ENCODE measurements at places on chromosomes 7 and 10.

DNA sequence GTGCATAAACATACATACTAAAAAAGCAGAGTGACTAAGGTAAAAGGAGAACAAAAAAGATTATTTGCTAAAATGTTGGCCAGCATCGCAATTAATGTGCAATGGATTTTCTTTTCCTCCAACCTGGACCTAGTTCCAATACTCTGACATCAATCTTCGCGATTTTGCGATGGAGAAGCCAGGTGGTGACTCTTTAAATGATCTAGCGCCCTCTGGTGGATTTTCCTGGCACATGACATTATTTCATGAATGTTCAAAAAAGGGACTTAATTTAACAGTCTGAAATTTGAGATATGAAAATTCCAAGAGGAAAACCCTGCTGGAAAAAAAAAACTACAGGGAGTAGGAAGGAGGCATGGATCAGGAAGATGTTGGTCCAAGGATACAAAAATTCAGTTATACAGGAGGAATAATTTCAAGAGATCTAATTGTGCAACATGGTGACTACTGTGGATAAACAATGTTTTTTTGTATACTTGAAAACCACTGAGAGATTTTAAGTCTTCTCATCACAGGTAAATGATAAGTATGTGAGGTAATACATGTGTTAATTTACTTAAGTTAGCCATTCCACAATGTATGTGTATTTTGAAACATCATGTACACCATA lies 4.3 kb upstream of the KCNMA1 start:
- peak; percentile 76 for DNase-seq

DNA sequence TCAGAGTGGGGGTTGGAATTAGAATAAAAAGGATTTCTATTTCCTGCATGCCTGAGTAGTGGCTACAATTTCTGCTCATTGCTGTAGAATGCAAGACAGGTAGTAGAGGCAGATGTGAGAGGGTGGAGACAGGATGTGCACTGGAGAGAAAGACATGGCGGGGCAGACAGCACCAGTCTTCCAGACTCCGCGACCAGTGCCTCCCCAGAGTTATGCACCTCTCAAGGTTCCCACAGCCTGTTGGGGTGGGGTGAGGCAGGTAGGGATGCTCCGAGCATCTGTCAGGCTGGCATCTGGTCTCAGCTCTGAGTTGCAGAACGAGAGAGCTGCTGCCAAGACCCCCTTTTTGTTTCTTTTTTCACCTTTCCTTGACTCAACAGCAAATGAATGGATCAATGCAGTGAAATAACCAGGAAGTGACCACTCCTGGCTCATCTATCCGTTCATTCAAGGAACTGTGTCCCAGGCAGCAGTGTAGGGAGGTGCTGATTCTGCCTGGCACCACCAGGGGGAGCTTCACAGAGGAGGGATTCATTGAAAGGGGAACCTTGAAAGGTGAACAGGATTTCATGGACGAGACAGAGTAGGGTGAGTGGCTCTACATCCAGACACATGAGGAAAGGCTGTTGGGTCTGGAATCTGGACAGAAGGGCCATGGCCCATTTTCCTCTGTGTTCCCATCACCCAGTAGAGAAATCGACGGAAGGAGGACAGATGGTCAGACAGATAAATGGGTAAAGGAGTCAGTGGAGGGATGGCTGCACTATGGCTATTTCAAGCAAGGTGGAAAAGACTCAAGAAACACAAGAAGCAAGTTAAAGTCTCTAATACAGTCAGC lies 17.2 kb upstream of the SLC18A3 start:
- DNase-seq: peak; percentile 65

- no peak for DNase-seq
Observed at GRCh38 chr10:126734967-126735366, 64.5 kb upstream of the C10orf90 start.

GRCh38 chr10:33858326-33858725 lies 523.9 kb upstream of the NRP1 start:
- DNase-seq: no peak

DNA sequence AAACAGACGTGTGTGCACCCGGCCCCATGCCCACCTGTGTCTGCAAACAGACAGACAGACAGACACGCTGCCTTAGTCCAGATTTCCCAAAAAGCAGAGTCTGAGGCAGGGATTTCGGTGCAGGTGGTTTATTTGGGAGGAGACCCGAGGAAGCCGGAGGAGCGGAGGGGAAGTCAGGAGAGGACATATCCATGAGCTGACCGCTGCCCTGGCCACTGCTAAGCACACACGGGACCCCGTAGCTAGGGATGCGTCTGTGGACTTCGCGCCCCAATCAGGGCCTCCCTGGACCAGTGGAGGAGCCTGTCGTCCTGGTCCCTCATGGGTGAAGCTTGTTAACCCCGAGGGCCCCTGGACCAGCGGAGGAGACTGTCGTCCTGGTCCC lies 47.6 kb downstream of the FOXL3 start:
- no peak for DNase-seq

DNA sequence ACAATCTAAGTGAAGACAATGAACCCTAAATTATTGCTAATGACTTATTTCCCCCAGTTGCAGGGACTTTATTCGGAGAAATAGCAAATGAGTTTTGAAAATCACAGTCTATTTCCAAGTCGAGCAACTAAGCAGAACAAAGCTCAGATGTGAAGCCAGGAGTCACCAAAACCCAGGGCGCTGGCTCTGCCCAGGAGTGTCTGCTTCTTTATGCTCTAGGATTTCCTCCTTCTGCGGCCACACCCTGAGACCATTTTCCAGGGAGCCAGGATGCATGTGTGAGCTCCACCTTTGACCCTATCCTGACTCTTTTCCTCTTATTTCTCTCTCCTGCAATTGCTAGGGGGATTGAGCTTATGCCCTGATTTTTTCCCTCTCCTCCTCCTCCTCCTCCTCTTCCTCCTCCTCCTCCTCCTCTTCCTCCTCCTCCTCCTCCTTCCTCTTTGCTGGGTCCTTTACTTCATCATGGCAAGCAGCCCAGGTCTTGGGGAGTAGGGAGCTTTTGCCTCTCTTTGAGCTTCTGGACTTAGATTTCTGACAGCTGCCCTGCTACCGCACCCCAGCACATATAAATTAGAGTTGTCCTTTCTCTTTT lies 234.4 kb downstream of the ARL4A start:
- no peak for DNase-seq

GRCh38 chr7:135886345-135887132 lies 90.6 kb downstream of the MTPN start:
- DNase-seq: no peak

- DNase-seq: no peak
Observed at GRCh38 chr7:126535176-126535575, 717.6 kb downstream of the GRM8 start.

DNA sequence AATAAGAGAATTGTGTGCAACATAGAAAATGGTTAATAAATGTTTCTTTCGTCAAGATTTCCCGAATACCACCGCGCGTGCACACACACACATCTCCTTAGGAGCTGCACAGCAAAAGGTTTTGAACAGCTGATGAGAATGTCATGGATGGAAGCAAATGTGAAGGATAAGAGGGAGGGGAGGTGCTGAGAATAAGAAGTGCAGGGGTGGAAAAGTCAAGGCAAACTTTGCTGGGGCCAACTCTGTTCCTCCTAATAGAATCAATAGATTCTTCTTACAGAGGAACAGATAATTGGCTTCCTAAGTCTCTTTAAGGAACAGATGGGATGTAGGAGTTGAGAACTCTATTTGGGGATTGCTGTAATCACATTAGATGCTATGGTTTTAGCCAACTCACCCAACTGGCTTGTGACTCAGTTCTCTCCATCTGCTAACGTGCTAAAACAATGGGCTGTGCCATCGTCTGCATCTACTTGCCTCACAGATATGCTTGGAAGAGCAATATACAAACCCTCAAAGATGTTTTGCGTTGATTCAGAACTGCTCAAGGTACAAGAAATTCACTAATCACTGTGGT lies 408.2 kb upstream of the CELF2 start:
- DNase-seq: no peak

GRCh38 chr7:19725770-19726169 lies 16.9 kb upstream of the POLR1F start:
- no peak for DNase-seq

DNA sequence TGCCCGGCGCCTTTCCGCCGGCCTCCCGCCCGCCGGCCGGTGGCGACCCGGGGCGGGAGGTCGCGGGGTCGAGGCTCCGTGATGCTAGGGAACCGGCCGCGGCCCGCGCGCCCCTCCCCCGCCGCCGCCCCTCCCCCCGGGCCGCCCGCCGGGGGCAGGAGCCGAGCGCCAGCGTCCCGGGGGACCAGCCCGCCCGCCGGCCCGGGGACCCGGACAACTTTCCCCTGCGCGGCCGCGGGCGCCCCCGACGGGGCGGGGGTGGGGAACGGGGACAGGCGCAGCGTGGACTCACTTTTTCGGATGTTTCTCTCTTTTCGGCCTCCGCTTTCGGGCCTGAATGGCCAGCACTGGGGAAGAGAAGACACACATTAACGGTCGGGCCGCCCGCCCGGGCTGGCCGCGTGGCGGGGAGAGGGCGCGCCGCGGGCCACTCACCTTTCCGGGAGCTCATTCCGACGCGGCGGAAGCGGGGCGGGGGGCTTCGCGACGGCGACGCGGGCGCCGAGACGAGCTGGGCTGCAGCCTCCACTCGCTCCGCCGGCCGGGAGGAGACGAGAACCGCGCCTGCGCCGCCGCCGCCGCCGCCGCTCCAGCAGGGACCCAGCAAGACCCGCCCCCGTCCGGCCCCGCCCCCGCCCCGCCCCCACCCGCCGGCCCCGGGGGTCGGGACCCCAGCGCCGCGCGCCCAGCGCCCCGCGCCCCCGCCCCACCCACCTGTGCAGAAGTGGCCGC lies at the start of gene SRPK2:
Gene SRPK2 (minus strand): TSS at position 566 of the 732 bp plus-strand sequence.
- DNase-seq: peak; percentile 65

- DNase-seq: no peak
Observed at GRCh38 chr10:4249841-4250586, 465.0 kb upstream of the KLF6 start.

DNA sequence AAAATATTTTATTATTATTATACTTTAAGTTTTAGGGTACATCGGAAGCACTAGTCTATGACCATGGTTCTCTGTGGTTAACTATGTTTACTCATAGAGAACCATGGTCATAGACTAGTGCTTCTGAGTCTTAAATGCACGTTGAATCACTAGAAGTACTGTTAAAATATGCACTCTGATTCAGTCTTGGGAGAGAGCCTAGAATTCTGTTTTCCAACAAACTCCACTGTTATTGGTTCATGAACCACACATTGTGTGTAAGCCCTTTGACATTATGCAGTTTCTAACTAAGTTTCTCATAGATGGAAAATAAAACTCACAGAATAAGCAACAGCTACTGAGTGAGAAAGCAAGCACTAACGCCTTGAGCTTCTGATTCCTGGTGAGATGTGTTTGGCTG lies 1120.6 kb downstream of the SORCS1 start:
- no peak for DNase-seq

DNA sequence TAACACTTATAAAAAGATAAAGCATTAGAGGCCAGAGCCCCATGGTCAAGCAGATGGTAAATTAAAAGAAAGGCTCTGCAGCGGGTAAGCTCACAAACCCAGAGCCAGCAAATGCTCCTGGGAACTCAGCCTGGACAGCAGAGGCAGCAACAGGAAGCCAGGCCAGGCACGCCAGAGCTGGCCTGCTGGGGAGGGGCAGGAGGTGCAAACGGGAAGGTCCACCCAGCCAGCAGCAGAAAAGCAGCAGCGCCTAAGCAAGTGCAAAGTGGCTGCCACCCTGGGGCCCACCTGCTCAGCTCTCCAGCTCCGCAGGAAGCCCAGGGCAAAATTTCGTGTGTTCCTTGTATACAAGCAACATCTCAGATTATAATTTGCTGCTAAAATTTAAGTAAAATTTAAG lies 82.7 kb upstream of the GPR22 start:
- DNase-seq: peak; percentile 36

DNA sequence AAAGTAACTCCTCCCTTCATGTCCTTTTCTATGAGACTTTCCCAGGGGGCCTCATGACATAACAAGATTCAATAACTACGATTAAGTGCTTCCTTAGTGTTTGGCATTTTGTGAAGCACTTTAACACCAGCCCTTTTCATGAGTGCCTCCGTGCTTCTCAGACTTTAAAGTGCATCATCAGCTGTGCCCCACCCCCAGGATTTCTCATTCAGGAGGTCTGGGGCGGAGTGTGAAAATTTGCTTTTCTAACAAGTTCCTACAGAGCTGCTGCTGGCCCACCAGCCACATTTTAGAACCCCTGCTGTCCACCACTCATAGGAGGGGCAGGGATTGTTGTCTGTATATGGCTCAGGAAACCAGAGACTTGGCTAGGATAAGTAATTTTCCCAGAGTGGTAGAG lies 445.3 kb downstream of the LRMDA start:
- DNase-seq: no peak

GRCh38 chr10:132669208-132669861 lies 116.6 kb downstream of the NKX6-2 start:
- DNase-seq: no peak

DNA sequence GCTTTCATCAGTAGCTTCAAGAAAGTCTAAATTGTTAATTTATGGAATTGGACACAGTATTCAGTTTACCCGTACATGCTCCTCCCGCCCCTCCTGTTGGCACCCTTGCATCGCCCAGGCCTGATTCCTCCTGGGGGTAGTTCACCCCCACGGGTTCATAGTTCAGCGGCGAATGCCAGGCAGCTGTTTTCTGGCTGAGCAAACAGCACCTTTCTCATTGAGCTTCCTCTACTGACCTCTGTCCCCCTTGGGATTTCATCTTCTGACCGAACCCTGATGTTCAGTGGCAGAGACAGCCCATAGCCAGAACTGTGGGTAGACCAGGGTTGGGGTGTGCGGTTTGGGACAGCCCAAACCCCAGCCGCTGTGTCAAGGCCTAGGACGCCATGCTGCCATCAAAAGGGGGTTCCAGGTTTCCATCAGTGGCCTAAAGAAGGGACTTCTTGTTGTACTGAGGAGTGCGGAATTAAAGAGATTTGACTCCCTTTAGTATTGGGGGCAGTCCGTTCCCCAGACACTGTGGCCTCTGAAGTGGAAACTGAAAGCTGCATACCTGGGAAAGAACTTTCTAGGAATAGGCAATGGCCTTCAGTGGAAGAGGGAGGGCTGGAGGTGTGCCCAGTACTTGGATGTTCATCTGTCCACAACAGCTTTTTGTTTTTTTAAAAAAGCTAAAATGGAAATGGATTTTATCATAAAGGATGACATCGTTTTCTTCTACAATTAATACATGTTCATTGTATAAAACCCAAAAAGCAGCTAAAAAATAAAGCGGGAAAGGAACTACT lies 19.0 kb downstream of the MDH2 start:
- DNase-seq: no peak

GRCh38 chr10:101536800-101537199 lies 51.3 kb downstream of the POLL start:
- peak; percentile 75 for DNase-seq

DNA sequence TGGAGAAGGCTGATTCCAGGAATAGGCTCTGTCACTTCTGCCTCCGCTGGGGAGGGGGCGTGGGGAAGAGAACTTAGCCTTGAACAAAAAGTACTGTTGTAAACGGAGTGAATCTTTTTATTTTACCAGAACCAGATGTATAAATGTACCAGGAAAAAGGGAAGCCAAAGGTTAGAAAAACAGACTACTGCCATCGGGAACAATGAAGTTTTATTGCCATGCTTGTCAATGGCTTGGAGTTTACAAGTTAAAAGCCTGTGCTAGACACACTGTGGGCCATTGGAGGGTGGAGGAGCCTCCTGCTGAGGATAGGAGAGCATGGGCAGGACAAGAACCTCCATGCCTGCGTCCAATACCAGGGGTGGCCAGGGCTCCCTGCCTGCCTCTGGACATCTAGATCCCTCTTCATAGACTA lies 161.7 kb upstream of the LYZL2 start:
- no peak for DNase-seq
